ENCODE measurements at places on chromosomes 3 and 15.

GRCh38 chr15:99411234-99411633, 154.6 kb upstream of the MEF2A start:
- DNase-seq: no peak

GRCh38 chr3:50318615-50319014, 3.9 kb downstream of the HYAL2 start:
- no peak for DNase-seq

DNA sequence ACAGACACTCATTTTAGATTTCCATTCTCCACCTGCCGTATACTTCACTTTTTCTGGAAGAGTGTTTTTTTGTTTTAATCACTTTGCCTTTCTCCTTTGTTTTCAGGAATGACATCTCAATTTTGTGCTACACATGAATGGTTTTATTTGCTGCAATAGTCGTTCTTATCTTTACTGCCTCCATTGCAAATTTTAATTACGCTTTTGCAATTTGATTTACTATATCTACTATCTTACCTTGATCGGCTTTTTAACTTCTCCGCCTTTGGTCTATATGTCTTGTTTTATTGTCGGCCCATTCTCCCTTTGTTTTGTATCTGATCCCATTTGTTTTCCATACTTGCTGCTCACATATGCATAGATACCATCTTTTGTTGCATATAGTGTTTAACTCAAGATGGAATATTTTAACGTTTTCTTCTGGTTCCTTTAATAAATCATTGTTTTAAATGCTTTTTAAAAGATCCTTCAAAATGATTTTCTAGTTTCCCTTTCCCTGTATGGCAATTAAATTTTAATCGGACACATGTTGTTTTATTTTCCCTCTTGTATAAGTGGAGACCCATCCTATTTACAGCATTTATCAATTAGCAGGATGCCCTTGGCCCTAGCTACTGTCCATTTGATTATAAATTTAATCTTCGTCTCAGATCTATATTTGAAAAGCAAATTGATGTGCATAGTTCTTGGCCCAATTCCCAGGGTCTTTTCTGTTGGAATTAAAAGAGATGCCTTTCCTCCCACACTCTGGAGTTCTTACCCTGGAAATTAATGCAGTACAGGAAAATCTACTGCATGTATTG, 97.2 kb upstream of the CNTN4 start:
- DNase-seq: no peak

- peak; percentile 23 for DNase-seq
These were observed 103.1 kb downstream of the DGKG start for GRCh38 chr3:186258968-186259367.

GRCh38 chr3:42050126-42050525, 41.0 kb upstream of the TRAK1 start:
- DNase-seq: no peak

GRCh38 chr15:74809956-74810355, 2.7 kb upstream of the LMAN1L start:
- DNase-seq: no peak

DNA sequence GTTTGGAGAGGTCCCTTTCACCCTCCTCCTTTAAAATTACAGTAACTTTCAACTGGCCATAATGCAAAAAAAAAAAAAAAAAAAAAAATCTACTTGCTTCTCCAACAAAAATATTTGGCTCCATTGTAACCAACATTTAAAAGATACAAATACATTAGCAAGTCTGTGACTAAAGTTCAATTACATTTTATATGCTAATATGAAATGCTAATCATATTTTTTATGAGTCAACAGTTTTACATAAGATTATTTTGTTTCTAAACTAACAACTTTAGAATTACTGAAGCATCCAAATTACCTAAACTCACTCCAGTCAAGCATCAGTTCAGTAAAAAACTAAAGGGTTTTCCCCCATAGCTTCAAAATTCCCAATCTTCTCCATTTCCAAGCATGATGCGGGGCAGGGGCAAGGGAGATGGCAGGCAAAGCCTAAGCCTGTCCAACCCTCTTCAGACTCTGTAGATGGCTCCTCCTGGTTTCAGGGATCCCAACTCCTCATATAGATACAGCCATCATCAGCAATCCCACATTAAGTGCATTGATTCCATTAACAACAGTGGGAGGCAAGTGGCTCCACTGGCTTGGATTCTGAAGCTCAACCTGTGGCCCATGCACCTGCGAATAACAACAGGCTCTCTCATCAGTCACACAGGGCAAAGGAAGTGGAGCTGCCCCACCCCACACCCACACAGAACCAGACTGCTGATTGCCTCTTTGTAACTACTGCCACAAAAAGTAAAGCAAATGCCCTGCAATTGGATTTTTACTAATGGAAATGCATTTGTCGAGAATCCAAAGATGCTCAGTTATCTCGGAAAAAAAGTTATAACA, 15.0 kb downstream of the SFMBT1 start:
- DNase-seq: no peak

- DNase-seq: no peak
These were observed 57.9 kb downstream of the ADCY5 start for GRCh38 chr3:123390865-123391600.

DNA sequence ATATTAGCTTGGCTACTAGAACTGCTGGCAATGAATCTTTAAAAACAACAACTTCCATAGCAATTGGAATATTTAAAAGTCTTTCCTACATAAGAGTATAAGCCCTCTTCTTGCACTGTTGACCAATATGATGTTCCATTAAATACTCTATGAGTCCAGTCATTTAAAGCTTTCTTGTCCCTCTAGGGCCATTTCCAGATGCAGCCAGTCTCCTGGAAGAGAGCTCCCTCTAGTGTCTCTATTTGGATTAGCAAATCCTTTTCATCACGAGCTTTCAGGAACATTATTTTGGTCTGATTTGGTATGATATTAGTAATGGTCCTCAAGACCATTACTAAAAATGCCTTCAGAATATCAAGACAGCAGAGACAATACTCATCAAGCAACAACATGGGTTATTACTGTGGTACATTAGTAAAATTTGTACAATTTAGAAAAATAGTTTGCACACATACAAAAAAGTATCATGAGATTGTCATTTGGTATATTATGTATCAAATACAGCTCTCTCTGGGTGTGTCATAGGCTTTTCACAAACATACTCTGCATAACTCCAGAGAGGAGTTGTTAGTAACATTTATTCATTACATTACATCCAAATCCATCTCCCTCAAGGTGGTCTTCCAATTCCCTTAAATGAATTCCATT, 101.3 kb downstream of the DPH6 start:
- peak; percentile 69 for DNase-seq

GRCh38 chr15:72515591-72516389, 41.7 kb downstream of the ARIH1 start:
- DNase-seq: no peak

- DNase-seq: peak; percentile 38
These were observed 1.6 kb downstream of the NXPE3 start for GRCh38 chr3:101780661-101781060.

GRCh38 chr3:129602730-129603560, 3.5 kb downstream of the PLXND1 start:
- DNase-seq: peak; percentile 34

GRCh38 chr3:155560135-155560534, 184.7 kb downstream of the PLCH1 start:
- DNase-seq: no peak

GRCh38 chr3:46454209-46454595, 10.5 kb downstream of the LTF start:
- DNase-seq: no peak

GRCh38 chr3:116815831-116816588, 106.4 kb downstream of the TUSC7 start:
- peak; percentile 90 for DNase-seq

DNA sequence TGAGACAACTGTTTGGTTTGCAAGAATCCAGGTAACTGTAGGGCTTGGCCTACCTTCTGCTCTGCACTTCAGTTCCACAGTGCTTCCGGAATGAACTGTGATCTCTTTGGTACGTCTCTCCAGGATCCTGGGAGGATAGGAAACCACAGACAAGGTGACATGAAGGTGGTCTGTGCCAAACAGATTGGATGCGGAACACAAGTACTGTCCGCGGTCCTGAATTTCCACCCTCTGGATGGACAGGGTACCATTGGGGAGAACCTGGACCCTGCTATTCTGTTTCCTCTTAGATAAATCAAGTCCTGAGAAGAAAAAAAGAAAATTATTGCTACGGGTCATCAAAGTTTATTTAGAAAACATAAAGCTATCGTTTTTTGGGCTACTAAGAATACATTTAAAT, 17.3 kb downstream of the IGSF10 start:
- no peak for DNase-seq

GRCh38 chr15:52100807-52101442, 11.7 kb downstream of the BCL2L10 start:
- no peak for DNase-seq

DNA sequence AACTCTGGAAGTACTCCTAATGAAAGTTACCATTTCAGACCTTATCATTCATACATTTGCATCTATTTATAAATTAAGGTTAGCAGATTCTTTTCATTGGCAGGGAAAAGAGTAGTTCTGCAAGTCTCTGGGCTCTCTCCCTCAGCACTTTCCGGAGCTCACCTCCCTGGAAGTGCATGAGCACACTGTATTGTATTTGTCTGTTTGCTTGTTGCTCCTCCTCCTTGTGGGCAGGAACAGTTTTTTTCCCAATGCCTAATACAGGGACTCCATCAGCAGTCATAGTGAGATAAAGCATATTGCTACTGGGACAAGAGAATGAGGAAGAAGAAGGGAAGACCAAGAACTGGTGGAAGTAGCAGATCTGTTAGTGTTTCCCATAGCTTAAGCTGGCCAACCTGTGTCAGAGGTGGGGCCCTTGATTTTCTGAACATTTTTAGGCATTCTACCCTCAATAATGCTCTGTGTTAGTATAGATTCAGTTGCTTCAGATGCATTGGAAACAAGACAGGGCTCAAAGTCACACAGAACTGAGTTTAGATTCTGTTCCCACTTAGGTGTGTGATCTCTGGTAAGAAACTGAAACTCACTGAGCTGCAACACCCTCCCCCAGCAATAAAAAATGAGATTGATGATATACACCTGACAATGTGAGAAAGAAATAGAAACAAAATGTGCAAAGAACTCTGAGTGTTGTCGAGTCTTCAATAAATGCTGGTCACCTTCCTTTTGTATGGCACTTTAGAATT, 407.8 kb downstream of the TUSC7 start:
- no peak for DNase-seq

DNA sequence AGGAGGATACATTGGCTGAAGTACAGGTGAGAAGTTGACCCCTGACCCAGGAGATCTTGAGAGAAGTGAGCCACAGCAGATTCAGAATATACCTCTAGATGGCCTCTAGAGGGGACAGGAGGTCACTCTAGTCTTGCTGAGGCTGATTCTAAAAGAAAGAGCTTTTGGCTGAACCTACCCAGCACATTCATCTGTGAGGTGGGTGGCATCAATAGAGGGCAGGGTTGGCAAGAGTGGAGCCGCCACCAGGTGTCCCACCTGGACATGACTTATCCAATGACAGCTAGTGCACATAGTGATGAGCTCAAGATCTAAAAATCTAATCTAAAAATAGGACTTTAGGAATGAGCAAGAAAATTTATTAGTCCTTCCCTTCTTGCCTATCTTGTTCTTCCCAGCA, 51.6 kb downstream of the CYP19A1 start:
- peak; percentile 16 for DNase-seq

- DNase-seq: no peak
These were observed 82.7 kb upstream of the FNDC3B start for GRCh38 chr3:171956705-171957104.

DNA sequence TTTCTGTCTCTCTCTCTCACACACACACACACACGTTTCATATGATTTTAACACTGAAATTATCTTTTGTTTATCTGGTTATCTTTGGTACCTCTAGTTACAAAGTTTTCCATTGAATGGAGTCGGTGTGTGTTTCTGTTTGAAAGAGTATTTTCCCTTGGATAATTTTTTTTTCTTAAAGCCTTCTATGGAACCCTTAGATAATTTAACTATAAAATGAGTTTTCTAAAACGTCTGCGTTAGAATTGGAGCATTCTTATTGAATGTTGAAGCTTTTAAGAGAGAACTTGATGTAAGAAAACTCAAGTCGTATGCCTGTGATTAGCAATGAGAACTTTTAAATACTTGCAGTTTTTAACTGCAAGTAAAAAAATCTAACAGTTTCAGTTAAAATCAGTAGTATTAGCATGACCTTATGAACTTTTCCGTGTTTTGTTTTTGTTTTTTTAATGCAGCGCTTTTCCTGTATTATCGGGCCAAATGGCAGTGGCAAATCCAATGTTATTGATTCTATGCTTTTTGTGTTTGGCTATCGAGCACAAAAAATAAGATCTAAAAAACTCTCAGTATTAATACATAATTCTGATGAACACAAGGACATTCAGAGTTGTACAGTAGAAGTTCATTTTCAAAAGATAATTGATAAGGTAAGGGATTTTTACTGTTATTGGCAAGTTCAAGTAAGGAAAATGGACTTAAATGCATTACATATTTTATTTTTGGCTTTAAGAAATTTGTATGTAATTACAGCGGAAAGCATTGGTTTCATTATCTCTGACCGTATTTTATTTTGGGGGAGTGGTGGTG, 3.0 kb downstream of the SMC4 start:
- DNase-seq: no peak
